Bronchial epithelial cell (primary cell): ENCODE measurements at places on chromosomes 16 and 17.

- DNase-seq, result no peak
Observed at GRCh38 chr17:17557796-17558195, 33.7 kb downstream of the PEMT start.

DNA sequence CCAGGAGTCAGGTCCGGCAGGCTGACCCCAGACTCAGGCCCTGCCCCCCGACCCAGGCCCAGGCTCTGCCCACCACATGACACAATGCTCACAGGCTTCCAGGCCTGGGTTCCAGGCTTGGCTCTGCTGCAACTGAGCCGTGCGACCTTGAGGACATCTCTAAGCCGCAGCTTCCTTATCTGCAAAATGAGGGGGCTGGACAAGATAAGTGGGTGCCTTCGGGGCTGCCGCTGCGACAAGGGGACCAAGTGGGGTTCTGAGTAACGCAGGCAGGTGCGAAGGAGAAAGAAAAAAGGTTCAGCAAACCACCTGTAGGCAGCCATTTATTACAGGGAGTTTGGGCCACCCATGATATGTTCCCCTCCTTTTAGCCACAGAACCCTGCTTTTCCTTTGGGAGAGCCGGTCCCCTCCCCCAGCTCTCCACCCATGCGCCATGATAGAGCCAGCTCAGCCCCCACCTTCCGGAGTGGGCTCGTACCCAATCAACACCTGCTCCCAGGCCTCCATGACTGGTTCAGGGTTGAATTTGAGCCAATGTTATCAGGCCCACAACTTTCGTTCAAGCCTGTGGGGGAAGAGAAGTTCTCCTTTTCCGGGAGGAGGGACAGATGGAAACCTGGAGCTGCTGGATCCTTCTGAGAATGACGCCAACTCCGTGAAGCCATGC lies 38.2 kb downstream of the RTN4RL1 start:
- no peak for DNase-seq

- DNase-seq, result no peak
Observed at GRCh38 chr17:27539152-27539551, 82.9 kb downstream of the KSR1 start.

GRCh38 chr17:37107406-37108083 lies 158.8 kb downstream of the AATF start:
- peak; percentile 66 for DNase-seq

DNA sequence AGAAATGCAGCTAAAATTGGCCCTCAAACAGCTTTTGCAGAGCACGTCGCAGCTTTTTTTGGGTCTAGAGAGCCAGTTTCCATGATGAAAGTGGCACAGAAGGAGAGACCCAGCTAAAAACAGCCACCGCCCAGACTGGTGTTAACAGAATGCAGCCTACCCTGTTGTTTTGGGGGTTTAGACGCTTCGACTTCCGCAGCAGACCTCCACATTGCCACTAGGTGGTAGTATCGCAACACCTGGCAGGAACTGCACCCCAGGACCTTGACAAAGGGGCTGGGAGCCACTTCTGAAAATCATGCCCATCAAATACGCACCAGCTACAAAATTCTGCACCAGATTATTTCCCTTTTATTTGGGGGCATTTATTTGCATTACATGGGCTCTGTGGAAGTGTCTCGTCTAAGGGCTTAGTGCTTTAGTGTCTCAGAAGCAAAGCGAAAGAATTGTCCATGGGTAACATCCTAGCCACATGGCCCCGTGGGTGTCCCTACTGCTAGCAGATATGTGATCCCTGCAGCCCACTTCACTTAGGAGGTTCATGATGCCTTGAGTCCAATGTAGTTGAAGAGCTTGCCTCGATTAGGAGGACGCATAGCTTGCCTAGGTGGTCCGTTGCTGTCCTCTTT lies 167.1 kb downstream of the HAPSTR1 start:
- peak; percentile 9 for DNase-seq

DNA sequence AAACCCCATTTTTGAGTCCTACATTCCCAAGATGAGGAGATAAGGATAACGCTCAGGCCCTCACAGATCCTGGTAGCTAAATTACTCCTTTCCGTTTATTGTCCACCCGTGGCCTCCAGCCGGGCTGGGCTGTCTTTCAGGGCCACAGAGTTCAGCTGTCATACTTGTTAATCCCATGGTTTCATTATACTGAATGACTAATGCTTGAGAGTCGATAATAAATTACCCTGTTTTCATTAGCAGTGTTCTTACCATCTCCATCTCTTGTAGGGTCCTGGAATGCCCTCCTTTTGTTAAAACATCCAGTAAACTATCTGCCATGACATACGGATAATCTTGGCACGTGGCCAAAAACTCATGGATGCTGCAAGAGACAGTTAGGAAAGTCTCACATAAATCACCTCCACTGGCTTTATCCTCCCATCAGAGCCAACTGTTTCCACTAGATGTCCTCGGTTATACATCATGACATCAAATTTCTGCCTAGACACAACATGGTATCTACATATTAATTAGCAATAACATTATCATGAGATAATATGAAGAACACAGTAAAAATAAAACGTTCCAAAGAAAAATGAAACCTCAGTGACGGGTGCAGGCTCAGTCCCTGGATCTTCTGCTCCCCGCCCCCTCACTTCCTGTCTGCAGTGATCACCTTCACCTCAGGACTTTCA lies 45.3 kb downstream of the BRD7 start:
- peak; percentile 27 for DNase-seq

GRCh38 chr16:54932737-54933254 lies 2.1 kb downstream of the IRX5 start:
- no peak for DNase-seq

DNA sequence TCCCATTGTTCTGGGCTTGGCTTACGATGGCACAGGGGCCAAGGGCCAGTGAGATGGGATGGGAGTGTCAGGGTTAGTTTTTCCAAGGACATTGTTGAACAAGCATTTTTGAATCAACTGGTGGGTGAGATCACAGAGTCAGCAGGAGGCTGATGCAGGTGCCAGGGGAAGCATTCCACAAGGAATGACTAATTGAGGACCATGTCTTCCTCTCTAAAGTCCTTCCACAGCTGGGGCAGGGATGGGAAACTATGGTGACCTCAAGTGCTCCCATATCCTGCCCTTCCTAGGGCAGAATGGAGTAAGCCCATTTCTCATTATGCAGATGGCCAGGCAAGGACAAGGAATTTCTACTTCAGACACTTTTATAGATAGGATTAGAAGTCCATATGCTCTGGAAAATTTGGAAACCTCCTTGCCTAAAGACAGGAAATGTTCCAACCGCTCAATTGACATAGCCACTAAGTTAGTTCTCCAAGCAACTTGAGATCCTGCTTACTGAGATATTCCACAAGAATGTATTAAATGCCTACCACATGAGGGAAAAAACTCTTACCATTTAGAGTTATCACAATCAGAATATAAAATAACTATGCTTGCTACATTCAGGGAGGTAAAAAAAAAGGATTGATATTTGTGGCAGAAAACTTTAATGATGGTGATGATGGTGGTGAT lies 21.2 kb upstream of the ENGASE start:
- peak; percentile 18 for DNase-seq

DNA sequence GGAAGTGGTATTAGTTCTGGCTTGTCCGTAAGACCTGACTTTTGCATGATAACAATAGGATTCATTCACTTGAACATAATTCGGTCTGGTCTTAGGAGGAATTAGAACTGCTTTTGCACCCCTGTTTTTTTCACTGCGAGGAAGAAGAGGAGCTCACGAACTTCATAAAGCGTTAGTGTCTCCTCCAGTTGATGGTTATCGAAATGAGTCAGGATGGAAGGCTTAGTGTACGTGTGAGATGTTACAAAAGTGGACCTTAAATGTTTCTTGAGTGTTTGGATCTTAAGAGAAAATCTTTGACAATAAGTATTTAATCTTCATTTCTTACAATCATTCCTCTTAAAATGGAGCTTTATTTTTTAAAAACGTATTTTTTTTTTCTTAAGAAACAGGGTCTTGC lies 52.8 kb downstream of the USP10 start:
- DNase-seq, result no peak

- no peak for DNase-seq
Observed at GRCh38 chr17:37604556-37604955, 4.7 kb downstream of the SYNRG start.

DNA sequence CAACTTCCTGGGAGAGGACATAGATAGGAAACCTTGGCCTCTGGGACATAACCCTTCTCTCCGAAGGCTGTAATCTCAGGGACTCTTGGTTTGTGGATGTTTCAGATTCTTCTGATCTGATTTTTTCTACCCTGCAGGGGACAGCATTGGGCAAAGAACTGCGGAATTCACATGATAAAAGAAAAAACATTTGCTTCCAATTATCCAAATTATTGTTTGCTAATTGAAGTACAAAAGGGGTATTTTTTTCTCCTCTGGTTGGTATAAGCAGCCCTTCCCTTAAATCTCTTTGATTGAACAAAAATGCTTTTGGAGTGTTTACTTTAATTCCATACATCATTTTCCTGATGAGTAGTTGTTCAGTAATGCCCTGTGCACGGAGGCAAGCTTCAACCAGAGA lies 251.7 kb upstream of the IRX3 start:
- DNase-seq, result peak; percentile 7

- peak; percentile 49 for DNase-seq
Observed at GRCh38 chr17:42414704-42415409, 8.2 kb downstream of the CAVIN1 start.

DNA sequence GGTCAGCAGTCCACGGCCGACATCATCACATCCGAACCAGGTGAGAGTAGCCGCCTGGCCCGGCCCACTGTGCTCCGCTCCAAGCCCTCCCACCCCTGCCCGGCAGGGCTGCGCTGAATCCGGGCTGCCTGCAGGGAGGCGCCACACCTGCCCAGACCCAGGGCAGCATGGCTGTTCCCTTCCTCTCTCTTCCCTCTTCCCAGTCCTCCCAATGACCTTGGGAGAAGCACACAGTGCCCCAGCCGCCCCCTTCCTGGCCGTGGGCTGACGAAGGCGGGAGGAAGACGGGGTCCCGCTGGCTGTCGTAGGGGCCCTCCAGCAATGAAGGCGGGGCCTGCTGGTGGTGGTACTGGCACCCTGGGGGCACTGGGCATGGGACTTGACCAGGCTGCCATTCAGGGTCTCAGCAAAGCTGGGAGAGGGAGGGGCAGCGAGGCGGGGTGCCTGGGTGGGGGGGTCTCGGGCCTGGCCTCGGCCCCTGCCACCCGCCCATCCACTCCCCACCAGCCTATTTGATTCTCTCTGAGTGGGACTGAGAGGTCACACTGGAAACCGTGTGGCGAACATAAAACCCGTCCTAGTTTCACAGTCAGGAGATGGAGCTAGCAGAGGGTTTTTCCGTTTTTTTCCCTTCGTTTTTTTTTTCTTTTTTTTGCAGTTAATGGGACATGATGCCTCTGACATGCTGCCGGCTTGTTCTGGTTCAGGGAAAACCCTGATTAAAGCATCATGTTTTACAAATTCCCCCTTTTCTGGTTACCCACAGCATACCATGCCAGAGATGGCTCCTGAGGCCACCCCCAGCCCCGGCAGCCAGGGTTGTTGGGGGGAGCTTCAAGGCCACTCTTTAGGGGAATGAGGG lies 50.6 kb downstream of the BAHCC1 start:
- no peak for DNase-seq

- no peak for DNase-seq
Observed at GRCh38 chr17:48860456-48860855, 29.6 kb downstream of the CALCOCO2 start.

DNA sequence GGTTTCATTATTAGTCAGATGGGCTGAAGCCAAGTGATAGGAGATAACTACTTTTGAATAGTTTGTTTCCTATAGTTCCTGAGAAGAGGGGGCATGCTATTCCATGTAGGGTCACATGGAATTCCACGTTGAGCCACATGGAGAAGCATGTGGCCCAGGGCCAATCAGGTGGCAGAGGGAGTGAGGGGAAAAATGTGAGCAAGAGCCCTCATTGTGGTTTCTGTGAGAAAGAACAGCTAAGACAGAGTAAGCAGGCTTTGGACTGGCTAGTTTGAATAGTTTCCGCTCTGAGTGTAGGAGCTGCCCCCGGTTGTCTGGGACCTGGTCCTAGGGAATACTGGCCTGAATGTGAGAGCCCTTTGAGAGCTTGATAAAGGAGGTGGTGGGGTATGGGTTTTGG lies 69.9 kb upstream of the CNTNAP4 start:
- DNase-seq, result no peak

- no peak for DNase-seq
Observed at GRCh38 chr16:81229811-81230210, 8.7 kb upstream of the BCO1 start.

DNA sequence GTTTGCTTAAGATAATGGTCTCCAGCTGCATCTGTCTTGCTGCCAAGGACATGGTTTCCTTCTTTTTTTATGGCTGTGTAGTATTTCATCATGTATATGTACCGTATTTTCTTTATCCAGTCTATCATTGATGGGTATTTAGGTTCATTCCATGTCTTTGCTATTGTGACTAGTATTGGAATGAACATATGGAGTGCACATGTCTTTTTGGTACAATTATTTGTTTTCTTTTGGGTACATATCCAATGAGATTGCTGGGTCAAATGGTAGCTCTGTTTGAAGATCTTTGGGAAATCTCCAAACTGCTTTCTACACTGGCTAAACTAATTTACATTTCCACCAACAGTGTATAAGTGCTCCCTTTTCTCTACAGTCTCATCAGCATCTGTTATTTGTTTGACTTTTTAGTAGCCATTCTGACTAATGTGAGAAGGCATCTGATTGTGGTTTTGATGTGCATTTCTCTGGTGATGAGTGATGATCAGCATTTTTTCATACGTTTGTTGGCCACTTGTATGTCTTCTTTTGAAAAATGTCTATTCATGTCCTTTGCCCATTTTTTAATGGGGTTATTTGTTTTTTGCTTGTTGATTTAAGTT lies 66.2 kb downstream of the TNFRSF13B start:
- DNase-seq, result peak; percentile 87

DNA sequence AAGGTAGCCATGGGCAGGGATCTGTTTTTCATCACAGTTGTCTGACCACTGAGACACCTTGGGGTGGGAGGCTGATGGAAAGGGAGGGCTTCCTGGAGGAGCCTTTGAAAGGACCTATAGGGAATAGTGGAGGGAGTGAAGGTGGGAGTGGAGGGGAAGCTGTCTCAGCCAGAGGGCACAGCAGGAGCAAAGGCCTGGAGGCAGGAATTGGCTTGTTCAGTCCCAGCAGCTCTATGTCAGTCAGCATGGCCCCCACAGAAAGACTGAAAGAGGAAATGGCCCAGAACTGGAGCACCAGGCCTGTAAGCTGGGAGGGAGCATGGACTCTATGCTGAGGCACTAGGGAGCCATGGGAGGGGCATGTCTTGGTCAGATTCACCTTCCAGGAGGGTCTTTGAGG lies 12.8 kb upstream of the CBFB start:
- DNase-seq, result no peak

DNA sequence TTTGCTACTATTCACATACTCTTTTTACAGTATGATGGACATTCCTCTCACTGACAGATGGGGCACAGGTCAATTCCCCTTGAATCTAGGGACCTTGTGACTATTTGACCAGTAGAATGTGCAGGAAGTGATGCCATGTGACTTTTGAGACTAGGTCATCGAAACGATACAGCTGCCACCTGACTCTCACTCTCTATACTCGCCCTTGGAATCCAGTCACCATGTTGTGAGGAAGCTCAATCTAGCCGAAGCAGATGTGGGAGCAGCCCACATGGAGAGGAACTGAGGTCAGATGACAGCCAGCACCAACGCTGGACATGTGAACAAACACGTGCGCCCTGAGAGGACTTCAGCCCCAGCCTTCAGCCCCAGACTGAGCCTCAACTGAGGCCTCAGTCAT lies 148.2 kb upstream of the CDC42EP4 start:
- DNase-seq, result no peak
